ENCODE measurements at places on chromosomes 2 and 18.

DNA sequence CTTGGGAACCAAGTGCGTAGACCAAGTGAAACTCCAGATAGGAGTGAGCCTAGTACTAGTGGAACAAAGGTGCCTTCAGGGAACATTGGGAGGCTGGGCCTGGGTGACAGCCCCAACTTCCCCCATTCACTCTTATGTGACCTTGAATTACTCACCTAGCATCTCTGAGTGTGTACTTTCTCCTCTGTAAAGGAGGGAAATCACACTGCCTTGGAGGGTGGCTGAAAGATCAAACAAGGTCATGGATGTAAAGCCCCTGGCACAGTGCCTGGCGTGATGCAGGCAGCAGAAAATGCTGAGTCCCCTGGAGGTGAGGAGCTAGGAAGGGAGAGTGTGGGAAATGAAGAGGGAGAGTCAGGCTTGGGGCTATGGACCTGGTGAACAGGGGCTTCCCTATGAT is 45.9 kb downstream of the MARCO start:
- no peak for DNase-seq

- no peak for DNase-seq
These were observed 4.2 kb downstream of the FZD5 start for GRCh38 chr2:207765547-207765946.

GRCh38 chr2:173874894-173875237 is 90.3 kb downstream of the SP3 start:
- no peak for DNase-seq

- DNase-seq, result no peak
These were observed 170.6 kb upstream of the PKDCC start for GRCh38 chr2:41877114-41877678.

- no peak for DNase-seq
These were observed 45.9 kb upstream of the TLK1 start for GRCh38 chr2:171206422-171207115.

DNA sequence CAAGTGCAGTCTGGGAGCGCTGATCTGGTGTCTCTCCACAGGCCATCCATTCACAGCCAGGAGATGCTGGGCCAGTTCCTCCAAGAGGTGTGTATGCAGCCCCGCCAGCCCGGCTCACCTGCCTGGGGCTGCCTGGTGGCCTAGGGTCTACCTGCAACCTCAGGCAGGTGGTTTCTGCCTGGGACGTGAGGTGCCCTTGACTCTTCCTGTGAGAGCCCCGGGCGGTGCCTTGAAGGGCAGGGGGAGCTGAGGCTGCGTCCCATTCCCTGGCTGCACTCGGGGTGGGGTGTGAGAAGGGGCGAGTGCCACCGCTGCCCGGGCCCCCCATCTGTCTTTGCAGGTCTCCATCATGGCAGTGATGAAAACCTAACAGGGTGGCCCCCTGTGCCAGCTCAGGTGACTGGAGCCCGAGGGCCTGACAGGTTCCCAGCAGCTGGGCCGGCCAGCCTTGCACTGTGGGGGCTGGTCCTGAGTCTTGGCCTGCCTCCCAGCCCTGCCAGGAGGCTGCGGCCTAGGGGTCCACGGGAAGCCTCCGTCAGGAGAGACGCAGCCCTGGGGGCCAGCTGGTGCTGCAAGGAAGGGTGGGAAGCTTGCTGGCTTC is 11.9 kb downstream of the CAPN10 start:
- peak; percentile 26 for DNase-seq

GRCh38 chr2:111165084-111165483 is 44.4 kb downstream of the BCL2L11 start:
- no peak for DNase-seq

- DNase-seq, result no peak
These were observed 78.2 kb downstream of the EHBP1 start for GRCh38 chr2:62783679-62784078.

GRCh38 chr2:14182227-14182946 is 450.1 kb upstream of the LRATD1 start:
- DNase-seq, result no peak

DNA sequence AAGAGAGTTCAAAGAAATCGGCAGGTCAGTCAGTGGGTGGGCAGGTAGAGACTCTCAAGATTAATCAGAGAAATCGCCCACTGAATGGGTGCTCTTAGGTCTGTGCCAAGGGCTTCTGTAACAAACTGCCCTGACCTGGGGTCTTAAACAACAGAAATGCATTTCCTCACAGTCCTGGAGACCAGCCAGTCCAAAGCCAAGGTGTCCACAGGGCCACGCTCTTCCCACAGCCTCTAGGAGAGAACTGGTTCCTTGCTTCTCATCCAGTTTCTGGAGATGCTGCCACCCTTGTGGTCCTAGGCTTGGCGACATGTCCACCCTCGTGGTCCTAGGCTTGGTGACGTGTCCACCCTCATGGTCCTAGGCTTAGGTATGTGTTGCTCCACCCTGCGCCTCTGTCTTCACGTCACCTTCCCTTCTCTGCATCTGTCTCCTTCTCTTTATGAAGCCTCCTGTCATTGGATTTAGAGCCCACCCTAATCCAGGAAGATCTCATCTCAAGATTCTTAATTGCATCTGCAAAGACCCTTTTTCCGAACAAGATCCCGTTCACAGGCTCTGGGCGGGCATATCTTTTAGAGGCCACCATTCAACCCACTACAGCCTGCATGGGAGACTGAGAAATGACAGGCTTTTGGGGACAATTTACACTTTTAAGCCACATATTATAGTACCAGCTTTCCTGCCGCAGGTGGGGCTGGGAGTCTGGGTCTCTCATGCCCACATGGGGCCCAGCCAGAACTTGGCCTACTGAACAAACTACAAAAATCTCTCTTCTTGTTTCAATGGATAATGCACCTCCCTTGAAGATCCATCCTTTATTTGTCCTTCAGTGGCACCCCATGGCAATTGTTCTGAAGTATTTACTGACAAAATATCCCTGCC is 161.3 kb downstream of the ASB1 start:
- no peak for DNase-seq

DNA sequence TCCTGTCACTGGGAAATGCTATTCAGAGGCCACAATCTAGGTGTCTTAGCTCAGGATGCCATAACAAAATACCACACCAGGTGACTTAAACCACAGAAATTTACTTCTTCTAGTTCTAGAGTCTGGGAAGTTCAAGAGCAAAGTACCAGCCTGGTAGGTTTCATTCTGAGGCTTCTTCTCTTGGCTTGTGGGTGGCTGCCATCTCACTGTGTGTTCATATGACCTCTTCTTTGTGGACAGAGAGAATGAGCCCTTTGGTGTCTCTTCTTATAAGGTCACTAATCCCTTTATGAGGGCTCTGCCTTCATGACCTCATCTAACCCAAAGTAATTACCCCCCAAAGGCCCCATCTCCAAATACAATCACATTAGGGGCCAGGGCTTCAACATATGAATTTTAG is 57.3 kb downstream of the RHOB start:
- no peak for DNase-seq

GRCh38 chr2:21055879-21056790 is 12.3 kb upstream of the APOB start:
- DNase-seq, result no peak

DNA sequence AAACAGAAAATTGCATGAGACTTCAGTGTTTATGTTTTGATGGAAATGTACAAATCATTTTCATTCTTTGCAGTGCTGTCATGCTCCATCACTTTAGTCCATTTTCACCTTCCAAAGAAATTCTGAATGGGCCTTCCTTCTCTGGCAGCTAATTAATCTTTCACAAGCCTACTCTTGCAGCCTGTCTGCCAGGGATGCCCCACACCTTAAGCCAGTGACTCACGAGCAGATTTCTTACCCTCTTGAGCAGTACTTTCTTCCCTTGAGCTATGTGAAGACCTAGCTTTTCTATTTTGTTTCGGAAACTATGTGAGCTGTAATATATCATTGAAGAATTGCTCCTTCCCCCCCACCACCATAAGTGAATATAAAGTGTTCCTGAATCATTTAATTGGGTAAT is 404.3 kb upstream of the VWC2L start:
- DNase-seq, result no peak

- no peak for DNase-seq
These were observed 138.9 kb upstream of the NABP1 start for GRCh38 chr2:191539068-191539467.

GRCh38 chr2:234957834-234958135 is 6.0 kb downstream of the SH3BP4 start:
- DNase-seq, result no peak

DNA sequence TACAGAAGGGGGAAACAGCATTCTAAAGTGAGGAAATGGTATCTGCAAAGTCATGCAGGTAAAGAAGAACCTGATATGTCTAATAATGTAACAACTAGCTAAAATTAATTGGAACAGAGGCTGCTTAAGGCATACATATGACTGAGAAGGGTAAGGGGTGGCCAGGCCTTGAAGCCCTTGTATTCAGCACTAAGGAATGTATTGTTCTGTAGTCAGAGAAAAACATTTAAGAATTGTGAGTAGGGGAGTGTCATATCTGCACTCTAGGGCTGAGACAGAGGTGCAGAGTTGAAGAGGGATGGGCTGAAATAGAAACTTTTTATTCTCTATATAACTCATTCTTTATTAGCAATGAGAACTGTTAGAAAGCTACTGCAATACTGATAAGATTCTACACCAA is 145.5 kb upstream of the CHAC2 start:
- DNase-seq, result no peak

GRCh38 chr2:43511199-43511598 is 84.6 kb downstream of the THADA start:
- DNase-seq, result no peak

- no peak for DNase-seq
These were observed 22.6 kb downstream of the FOXI3 start for GRCh38 chr2:88429929-88430328.

GRCh38 chr2:43798300-43798699 is 24.5 kb downstream of the DYNC2LI1 start:
- DNase-seq, result no peak

DNA sequence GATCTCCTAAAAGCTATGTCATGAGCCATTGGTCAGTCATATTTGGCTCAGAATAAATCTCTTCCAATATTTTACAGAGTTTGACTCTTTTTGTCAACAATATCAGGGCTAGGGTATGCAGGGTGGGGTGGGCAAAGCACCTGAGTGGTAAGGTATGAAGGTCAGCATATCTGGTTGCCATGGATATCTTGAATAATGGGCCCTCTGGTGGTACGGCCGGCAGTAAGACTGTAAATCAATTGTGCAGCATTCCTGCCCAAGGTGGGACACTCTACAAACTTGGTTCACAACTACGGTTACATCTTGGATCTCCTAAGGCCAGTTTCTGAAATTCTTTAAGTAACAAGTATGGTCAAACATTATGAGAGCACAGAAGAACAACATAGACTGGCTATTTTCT is 119.6 kb downstream of the SPOPL start:
- no peak for DNase-seq

DNA sequence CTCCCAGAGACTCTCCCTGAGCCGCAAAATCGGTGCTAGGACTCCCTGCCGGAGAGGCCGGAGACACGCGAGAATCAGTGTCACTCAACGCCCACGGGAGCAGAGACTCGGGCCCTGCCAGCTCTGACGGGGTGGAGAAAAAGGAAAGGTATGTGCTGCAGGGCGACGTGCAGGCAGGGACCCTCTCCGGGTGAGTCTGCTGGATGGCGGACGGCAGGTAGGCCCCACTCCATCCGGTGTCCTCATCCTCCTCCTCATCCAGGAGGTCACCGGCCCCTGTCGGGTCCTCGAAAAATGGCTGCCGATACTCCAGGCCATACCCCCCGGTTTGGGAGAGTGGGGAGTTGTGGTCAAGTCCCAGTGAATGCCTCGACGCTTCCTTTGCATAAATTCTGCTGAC is 110.7 kb downstream of the PMAIP1 start:
- DNase-seq, result no peak

- DNase-seq, result no peak
These were observed 427.3 kb downstream of the GALR1 start for GRCh38 chr18:77676910-77677309.

DNA sequence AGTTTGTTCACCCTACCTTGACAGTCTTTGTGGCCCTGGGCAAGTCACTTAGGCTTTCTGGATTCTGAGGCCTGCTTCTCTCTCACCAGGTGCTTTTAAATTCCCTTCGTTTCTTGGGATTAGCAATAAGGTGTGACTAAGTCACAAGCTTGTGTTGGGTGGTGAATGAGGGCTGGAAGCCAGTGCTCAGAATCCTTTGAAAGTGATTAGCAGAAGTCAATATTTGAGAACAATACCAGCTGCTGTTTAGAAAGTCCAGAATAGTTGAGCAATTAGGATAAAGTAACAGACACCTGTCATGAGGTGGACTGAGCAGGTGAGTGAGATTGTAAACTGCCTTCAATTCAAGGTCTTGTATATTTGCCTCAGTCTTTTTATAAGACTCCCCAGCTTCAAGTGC is 19.3 kb upstream of the MGAT5 start:
- DNase-seq, result no peak

DNA sequence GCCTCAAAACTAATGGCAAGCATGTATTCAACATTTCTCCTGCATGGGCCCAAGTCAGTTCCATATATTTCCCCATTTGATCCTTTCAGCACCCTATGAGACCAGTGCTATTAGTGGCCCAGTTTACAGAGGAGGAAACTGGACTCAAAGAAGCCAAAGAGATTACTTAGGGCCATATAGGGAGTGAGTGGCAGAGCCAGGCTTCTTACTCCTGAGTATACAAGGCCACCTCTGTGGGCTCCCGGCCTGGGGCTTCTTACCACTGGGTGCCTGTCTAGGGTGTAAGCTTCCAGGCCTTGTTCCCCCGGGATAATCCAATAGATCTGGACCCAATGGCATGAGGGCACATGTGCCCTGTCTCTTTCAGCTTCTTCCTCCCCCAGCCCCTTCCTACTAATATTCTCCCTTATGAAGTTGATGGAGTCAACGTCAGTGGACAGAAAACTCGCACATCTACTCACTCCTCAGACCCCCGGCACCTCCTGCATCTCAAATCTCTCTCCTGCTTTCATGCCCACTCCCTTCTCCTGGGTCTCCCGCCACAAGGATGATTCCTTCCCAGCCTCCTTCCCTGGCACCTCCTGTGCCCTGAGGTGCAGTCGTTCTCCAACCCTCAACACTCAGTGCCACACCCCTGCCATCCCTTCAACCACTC is 222.6 kb downstream of the ANAPC1 start:
- DNase-seq, result no peak

DNA sequence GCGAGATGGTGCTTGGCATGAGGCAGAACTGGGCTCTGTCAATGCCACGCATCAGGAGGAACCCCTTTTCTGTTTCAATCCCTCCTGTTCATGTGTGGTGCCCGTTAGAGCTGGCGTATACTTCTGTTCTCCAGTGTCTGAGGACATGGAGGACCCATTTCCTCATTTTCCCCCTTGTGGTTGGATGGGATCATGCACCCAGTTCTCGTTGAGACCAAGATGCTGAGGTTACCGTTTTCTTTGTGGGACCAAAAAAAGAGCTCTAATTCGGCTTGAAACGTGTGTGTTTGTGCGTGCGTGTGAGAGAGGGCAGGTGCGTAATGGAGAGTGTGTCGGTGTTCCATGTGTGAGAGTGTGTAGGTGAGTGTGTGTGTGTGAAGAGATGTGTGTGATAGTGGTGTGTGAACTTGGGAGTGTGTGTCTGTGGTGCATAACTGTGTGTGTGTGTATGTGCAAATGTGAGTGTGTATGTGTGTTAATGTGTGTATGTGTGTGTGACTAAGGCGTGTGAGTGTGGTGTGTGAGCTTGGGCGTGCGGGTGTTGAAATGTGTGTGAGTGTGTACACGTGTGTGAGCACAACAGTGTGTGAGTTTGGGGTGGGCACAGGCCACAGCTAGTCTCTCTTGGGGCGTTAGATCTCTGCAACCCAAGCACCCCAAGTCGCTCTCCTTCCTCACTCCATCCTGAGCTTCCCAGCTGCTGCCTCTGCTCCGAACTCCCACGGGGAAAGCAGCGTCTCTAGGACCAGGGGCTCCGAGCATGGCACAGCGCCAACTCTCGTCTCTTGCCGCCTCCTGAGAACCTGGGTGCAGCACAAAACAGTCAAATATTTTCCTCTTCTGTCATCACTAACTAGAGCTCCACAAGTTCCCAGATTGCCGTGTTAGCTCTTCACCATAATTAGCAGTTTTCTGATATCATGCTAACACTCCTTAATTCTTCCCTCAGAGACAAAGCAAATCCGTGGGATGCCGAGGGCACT is 75.8 kb downstream of the LONRF2 start:
- no peak for DNase-seq
